Lower leg skin (tissue), 4 donors: ENCODE measurements at places on chromosomes 5 and 9. TPM values are rescaled to one million over a fixed set of nuclear protein-coding genes. Genes with fewer than 3 reads are reported as not detected.

C8G gene
- not detected for total RNA-seq

CTXN3 gene
- total RNA-seq: not detected

C9orf50 gene
- not detected for total RNA-seq

ARHGEF28 gene
- total RNA-seq: 30.9 TPM

ZNF879 gene
- total RNA-seq: 8.4 TPM

- DNase-seq: no peak
These were observed 16.0 kb upstream of the TBC1D2 start for GRCh38 chr9:98271479-98271878.

GRCh38 chr9:27672718-27673117 lies 99.4 kb upstream of the C9orf72 start:
- no peak for DNase-seq

DNA sequence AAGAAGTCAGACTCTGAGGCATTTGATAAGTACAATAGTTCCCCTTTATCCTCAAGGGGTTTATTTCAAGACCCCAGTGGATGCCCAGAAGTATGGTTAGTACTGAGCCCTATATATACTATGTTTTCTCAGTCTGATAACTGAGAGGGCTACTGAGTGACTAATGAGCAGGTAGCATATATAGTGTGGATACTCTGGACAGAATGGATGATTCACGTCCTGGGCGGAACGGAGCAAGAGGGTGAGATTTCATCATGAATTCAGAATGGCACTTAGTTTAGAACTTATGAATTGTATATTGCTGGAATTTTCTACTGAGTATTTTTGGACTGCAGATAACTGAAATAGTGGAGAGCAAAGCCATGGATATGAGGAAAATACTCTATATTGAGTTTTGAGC lies 457.6 kb downstream of the PLK2 start:
- no peak for DNase-seq

DNA sequence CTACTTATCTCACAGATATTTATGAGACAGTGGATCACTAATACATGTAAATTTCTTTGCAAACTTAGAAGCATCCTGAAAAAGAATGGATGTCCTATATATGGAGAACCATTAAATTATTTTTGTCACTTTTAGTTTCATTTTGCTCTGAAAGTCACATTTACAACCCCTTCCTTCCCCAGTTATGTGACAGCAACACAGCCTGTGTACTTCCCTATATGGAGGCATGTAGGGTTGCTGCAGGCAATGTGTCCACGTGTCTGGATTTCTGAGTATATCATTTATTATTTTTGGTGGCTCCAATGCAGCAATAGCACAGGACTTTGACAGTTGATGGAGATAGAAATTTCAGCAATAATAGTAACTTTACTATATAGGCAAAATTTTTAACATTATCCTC lies 156.4 kb downstream of the ST8SIA4 start:
- no peak for DNase-seq

DNA sequence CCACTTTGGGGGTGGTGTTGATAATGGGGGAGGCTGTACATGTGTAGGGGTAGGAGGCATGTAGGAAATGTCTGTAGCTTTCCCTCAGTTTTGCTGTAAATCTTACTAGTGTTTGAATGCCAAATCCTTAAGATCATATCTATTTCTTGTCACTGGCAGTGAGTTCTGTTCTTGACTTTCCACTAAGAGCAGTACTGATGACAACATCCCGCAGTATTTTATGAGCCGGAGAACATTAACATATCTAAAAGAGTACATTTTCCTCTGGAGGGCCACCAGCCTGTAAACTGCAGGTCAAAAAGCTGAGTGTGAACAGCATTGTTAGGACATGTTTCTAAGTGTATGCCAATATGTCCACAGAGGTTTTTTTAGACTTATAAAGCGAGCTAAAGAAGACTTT lies 2.5 kb upstream of the HSPB3 start:
- no peak for DNase-seq

DNA sequence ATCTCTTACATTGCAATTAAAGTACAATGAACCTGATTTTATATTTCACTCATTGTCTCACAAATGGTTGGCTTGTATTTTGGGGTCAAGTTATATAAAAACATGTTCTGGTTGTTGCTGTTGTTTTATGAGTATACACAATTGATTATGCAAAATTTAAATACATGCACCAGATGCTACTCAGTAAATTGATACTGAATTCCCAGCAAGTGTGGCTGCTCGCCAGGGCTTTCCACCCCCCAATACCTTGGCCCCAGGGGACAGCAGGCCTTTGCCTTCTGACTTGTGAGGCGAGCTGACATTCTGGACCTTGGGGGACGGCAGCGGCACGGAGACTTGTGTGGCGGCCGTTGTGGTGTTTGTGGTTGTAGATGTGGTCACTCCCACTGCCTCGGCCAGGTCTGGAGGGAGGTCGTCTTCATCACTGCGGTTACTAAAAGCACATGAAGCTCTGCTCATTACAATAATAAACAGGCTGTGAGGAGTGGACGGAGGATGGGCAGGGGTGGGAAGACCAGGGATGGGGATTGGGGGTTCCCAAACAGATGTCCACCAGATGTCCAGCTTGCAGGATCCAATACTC lies 27.0 kb upstream of the FRRS1L start:
- peak; percentile 68 for DNase-seq

DNA sequence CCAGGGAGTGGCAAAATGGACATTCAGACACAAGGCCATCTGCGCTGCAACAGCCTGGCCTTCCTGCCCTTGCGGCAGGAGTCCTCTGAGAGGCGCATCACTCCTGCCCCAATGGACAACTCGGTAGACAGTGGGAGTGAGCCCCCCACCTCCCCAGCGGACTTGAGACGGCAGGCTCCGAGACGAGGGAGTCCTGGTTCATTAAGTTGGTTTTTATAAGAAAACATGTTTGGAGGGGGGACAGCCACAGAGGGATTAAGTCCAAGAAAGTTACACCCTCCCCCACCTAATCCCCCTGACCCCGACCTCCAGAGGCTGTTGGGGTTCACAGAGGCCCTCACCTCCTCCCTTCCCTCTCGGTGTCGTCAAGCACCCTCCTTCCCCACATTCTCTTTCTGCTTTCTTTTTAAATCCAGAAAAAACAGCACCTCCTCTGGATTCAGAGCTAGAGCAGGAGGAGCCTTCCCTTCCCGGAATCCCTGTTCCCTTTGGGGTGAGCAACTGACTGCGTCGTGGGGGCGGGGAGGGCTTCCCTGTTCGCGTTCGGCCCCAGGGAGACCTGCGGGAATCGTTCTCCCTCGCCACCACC lies 1.8 kb upstream of the EGR1 start:
- no peak for DNase-seq

DNA sequence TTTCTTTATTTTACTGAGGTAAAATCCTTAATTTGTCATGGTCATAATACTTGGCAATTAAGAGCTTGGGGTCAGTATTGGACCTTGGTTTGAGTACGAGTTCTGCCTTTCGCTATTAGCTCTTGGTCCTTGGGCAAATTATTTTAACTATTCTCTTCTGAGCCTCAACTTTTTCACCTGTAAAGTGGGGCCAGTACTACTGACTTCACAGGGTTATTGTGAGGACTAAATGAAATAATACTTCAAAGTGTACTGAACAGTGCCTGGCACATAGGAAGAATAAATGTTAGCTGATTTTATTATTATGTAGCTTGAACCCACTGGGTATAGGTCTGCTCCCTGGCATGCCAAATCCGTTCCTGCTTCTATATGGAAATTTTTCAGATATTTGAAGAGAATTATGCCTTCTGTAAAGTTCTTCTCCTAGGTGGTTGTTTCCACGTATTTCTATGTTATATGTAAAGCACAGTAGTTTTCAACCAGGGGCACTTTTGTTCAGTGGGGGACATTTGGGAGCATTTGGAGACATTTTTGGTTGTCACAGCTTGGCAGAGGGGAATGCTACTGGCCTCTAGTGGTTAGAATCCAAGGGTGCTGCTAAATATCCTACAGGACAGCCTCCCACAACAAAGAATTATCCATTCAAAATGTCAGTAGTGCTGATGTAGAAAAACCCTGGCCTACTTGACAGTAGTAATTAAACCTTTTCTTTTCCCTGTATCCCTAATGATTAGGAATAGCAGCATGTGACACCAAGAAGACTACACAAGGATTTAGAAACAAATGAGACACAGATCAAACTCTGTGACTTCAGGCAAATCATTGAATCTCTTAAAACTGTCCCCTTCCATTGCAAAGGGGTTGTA lies 4.5 kb downstream of the RCL1 start:
- no peak for DNase-seq

DNA sequence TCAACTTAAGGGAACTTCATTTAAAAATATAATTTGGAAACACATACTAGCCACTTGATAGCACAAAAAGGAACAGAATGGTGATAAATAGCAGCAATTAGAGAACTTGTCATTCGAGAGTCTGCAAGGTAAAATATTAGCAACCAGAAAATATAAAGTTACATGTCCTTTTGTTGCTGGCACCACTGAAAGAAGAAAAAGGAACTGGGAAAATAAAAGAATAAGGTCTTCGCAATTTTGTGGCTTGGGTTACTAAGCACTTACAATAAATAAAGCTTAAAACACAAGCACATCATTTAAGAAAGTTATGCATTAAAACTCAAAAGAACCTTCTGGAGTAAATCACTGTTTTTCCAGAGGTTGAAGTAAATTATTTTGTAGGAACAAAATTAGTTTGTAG lies 149.9 kb upstream of the FBN2 start:
- DNase-seq: no peak

GRCh38 chr5:80591352-80591751 lies 21.3 kb upstream of the ANKRD34B start:
- no peak for DNase-seq

DNA sequence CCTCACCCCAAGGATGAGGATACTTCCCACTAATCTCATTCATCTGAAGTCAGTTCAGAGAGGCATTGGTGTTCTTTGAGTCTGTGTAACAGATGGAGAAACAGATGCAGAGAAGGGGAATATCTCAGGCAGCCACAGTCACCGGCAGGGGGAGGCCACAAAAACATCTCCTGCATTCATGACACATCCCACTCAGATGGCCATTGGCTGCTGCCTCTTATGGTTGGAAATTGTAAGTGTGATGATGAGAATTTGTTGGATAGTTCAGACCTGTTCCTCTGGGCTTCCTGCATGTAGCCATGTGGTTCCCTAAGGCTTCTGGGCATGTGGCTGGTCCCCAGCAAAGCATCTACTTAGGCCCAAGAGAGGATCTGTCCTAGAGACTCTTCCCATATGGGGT lies 45.9 kb upstream of the GABRP start:
- no peak for DNase-seq

DNA sequence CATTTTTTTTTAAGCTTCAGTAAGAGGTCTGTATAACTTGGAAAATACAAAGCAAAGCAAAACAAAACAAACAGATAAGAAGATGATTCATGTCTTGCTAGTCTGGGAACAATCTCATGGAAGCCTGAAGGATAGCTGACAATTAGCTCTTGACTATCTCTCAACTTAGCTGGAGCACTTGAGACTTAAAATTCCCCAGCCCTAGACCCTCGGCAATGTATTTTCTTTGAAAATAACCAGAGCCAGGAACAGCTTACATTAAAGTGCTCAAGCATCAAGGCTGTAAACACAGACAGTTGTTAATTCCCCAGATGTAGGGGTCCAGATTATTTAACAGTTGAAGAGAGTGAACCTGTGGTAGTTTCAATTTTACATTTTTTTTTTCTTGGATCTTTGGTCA lies 82.9 kb downstream of the TMEM252 start:
- no peak for DNase-seq

DNA sequence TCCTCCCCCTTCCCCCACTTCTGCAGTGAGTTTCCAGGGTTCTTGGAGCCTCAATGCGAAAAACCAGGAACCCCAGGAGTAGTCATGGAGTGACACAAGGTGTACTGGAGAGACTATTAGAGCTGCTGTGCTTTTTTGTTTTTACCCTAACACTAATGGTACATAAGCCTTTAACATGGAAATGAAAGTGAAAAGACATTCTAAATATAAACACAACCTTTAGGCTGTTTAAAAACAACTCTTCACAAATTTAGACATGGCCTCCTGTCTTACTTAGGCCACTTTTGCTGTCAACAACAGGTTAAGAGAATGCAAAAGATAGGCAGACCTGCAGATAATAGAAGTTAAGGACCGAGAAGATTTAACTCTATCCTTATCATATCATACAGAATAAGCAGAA lies 232.2 kb downstream of the DENND1A start:
- no peak for DNase-seq

DNA sequence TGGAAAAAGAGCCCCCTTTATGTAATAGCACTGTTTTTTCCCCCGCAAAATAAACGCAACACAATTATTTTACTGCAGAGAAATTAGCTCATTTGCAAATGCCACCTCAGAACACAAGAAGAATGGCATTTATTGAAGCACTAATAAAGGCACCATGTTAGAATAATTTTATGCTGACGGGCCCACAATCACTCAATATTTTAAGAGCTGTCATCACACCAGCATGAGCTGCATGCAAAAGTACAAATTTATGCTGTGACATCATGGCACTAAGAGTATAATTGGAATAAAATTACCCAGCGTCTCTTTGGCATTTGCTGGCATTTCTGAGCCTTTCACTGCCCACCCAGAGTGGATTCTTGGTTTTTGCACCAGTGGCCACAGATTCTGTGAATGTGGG lies 364.6 kb downstream of the TLE4 start:
- DNase-seq: no peak
